ENCODE measurements at places on chromosomes 2 and 18. TPM values are rescaled to one million over a fixed set of nuclear protein-coding genes. Genes with fewer than 3 reads are reported as not detected.

Gene ANKRD12
- 29.4 TPM for polyA plus RNA-seq

Gene UGT1A10
- polyA plus RNA-seq: not detected

Gene REG3G
- polyA plus RNA-seq: not detected

- no peak for DNase-seq
These were observed 90.6 kb upstream of the MBOAT2 start for GRCh38 chr2:9094117-9094516.

DNA sequence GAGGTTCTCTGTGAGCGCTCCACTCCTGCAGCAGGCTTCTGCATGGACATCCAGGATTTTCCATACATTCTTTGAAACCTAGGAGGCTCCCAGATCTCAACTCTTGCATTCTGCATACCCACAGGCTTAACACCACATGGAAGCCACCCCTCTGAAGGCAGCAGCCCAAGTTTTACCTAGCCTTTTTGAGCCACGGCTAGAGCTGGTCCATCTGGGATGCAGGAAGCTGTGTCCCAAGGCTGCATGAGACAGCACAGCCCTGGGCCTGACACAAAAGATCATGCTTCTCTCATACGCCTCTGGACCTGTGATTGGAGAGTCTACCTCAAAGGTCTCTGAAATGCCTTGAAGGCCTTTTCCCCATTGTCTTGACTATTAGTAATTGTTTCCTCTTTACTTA is 53.6 kb upstream of the RPRM start:
- DNase-seq: no peak

- no peak for DNase-seq
These were observed 183.0 kb downstream of the MREG start for GRCh38 chr2:215830304-215830703.
